ENCODE measurements at places on chromosomes 1 and 21. TPM values are rescaled to one million over a fixed set of nuclear protein-coding genes. Genes with fewer than 3 reads are reported as not detected.

GRCh38 chr1:156931211-156931952 is 10.9 kb downstream of the LRRC71 start:
- H3K36me3 ChIP-seq = no peaks in the 10 kb centered on the region
- no peaks in the 10 kb centered on the region for H3K27me3 ChIP-seq
- H3K4me3 ChIP-seq = no peak overlapping the region
- H3K4me1 ChIP-seq = no peaks in the 10 kb centered on the region

DNA sequence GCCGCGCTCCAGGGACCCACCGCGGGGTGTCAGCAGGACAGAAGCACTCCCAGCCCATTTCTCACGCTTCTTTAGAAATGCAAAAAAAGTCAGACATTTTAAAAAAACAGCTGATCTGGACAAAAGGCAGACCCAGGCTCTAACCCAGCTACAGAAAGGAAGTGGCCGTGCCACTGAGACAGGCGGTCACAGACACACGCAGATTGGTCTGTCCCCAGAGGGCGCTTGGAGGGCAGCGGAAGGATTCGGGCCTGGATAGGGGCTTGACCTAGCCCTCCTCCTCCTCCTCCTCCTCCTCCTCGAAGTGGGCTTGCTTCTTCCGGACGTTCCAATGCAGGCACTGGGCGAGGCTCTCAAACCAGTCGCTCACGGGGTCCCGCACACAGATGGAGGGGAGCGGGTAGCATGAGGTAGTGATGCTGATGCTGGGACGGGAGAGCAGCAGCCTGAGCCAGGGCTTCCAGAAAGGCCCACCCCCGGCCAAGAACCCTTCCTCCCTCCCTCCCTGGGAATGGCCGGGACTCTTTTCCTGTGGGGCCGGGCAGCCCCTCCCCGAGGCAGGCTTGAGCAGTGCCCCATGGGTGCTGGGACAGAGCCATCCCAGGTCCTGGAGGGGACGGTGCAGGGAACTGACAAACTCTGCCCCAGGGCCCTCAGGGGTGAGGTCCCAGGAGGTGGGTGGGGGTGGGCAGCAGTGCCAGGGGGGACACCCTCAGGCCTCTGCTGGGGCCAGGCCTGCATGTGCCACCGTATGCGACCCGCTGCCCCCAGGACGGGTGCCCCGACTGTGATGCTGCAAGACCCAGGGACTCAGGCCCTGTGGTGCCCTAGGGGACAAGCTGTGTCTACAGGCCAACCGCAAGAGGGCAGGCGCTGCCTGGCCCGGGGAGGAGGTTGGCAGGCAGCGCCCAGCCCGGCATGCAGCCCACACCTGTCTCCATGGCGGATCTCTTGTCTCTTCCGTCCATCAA is 25.3 kb downstream of the NADK start:
- no peak overlapping the region for H3K27ac ChIP-seq
- H3K4me1 ChIP-seq = no peaks in the 10 kb centered on the region
- no peaks in the 10 kb centered on the region for H3K27me3 ChIP-seq
- no peak for DNase-seq
- H3K4me3 ChIP-seq = no peak overlapping the region
- H3K36me3 ChIP-seq = no peaks in the 10 kb centered on the region

GRCh38 chr1:50098591-50099021 is 10.1 kb upstream of the ELAVL4 start:
- no peaks in the 10 kb centered on the region for H3K4me1 ChIP-seq
- H3K27me3 ChIP-seq = no peaks in the 10 kb centered on the region
- H3K27ac ChIP-seq = no peak overlapping the region
- no peak overlapping the region for H3K4me3 ChIP-seq
- no peaks in the 10 kb centered on the region for H3K36me3 ChIP-seq

DNA sequence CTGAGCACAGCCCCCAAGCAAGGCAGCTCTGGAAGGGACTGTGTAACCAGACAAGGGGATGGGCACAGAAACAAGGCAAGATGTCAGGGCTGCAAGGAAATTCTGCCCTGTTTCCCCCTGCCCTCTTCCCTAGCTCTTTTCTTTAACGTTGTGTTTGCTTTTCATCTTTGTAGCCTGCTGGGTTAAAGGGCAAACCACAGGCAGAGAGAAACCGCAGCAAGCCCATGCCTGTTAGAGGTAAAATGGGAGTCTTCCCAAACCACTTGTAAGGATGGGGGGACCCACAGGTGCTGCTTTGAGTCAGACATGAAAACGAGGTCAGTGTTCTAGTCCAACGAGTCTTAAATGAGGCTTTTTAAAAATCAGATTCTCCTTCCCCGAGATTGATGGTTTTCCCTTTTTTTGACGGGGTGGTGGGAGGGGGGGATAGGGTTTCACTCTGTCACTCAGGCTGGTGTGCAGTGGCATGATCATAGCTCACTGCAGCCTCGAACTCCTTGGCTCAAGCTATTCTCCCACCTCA is 13.3 kb downstream of the TGFBR3 start:
- H3K4me3 ChIP-seq = no peak overlapping the region
- H3K36me3 ChIP-seq = no peaks in the 10 kb centered on the region
- H3K27ac ChIP-seq = no peak overlapping the region
- peaks cover 30% of the 10 kb centered on the region for H3K4me1 ChIP-seq

GRCh38 chr1:45473302-45473701 is 17.7 kb downstream of the TESK2 start:
- H3K36me3 ChIP-seq = no peaks in the 10 kb centered on the region
- H3K27me3 ChIP-seq = no peaks in the 10 kb centered on the region
- no peak overlapping the region for H3K4me3 ChIP-seq
- no peaks in the 10 kb centered on the region for H3K4me1 ChIP-seq

DNA sequence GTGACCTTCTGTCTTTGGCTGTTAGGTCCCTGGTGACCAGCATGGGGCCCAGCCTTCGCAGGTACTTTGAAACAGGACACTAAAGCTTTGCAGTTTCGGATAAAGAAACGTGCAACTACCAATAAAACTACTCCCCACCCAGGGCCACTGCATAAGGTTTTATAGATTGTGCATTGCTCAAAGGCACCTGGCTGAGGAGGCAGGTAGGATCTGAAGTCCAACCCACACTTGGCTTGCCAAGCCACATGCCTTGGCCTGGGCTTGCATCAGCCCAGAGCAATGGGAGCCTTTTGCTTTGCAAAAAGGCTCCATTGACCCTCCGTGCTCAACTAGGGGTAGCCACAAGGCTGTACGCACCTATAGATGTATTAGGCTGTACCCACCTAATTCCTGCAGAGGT is 84.4 kb upstream of the SYT6 start:
- no peaks in the 10 kb centered on the region for H3K4me1 ChIP-seq
- peaks cover 30% of the 10 kb centered on the region for H3K27me3 ChIP-seq
- no peak overlapping the region for H3K4me3 ChIP-seq
- H3K36me3 ChIP-seq = no peaks in the 10 kb centered on the region
- H3K27ac ChIP-seq = no peak overlapping the region
- no peak for DNase-seq

GRCh38 chr1:170685166-170685565 is 21.2 kb downstream of the PRRX1 start:
- H3K27ac ChIP-seq = peak overlapping the region; percentile 88
- H3K4me3 ChIP-seq = no peak overlapping the region
- H3K4me1 ChIP-seq = peaks cover 88% of the 10 kb centered on the region
- peak; percentile 95 for DNase-seq
- H3K36me3 ChIP-seq = 0 out of 2 replicates have a peak, but pooled peaks cover 4% of the 10 kb centered on the region

- H3K4me3 ChIP-seq = no peak overlapping the region
- H3K27me3 ChIP-seq = no peaks in the 10 kb centered on the region
- peak; percentile 65 for DNase-seq
- H3K27ac ChIP-seq = no peak overlapping the region
These were observed 162.8 kb downstream of the FASLG start for GRCh38 chr1:172821609-172822274.

Gene SLC25A24
- 40.2 TPM for polyA plus RNA-seq

Gene NR1I3
- polyA plus RNA-seq = 0.70 TPM

Measured in GM23248 (cell line).